ENCODE measurements at places on chromosomes 5 and 9.
A peak's percentile ranks its signal among the peaks of the same experiment; 100 is the strongest.

- peak; percentile 54 for DNase-seq
Measured at GRCh38 chr9:95724253-95724991, 151.1 kb upstream of the ERCC6L2 start.

DNA sequence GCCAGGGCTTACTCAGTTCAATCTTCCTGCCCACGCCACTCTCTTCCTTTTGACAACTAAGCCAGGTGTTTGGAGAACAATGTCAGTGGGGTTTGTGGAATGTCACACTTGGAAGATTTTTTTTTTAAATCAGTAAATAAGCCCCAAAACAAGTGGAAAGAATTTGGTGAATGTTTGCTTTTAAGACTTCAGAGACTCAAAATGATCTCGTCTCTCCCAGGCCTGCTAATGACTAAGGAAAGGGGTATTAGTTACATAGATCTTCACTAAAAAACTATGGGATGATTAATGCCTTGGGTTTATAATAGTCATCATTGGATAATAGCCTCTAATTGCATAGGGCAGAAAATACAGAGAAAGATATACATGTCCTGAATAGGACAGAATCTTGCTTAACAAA is 166.4 kb downstream of the DMRT2 start:
- no peak for DNase-seq

- no peak for DNase-seq
Measured at GRCh38 chr5:154743812-154744211, 11.4 kb upstream of the LARP1 start.

DNA sequence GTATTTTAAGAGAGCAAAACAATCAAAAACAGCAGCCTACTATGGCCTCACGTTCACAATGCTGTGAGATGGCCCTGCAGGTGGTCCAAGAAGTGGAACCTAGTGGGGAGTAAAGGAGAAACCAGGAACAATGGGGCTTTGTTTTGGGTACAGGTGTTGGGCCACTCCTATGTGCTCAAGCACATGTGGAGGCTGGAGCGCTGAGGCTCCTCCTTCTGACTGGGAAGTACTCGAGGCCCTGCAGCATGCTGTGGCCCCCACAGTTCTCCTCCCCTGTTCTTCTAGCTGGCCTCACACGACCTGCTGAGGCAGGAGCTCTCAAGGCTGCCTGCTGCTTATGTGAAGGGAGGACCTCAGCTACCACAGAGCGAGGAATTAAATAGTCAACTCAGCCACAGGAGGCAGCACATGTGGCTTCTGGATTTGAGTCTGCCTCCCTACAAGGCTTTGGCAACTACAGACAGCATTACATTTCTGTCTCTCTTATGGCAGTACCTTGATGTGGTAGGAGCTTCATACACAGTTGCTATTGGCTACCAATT is 482.3 kb downstream of the SPOCK1 start:
- no peak for DNase-seq

DNA sequence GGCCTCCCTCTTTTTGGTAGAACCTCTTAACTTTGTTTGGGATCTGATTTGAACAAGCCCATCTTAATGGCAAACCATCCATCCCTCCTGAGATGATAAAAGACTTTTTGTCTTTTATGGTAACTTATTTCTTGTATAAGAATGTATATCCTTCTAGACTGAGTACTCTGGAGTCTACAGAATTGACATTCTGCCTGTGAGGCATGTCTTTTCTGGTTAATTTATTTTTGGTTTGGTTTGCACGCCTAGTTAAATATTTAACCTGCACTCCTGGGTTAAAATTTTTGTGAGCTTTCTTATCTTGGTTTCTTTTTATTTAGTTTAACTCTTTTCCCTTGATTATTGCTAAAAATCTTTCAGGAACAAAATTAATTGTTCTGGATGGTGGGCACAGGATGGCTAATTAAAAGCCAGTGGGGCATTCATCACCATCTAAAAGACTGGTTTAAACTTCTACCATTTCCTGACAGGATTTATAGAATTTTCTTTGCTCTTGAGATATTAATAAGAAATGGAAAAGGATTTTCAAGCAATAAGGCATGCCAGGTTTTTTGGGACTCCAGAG is 50.3 kb downstream of the PHAX start:
- no peak for DNase-seq

- DNase-seq, result no peak
Measured at GRCh38 chr9:122333169-122333808, 37.5 kb upstream of the PTGS1 start.

- DNase-seq, result no peak
Measured at GRCh38 chr9:89388084-89388867, 70.0 kb downstream of the SECISBP2 start.

- no peak for DNase-seq
Measured at GRCh38 chr5:65037831-65038815, 269.4 kb downstream of the CWC27 start.

DNA sequence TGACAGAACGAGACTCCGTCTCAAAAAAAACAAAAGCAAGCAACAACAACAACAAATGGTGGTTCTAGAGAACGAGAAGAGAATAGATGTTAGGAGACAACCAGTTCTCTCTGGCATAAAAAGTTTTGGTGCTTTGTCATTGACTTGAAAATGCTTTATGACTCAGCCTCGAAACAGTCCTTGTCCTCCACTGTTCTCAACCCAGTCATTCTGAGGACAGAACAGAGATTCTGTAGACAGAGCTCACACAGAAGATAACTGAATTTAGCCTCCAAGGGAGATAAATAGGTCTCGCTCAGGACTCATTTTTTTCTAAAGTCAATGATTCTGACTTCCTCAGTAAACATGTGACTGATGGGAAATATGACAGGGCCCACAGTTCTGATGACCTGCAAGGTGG is 76.0 kb upstream of the FSTL4 start:
- no peak for DNase-seq

- DNase-seq, result no peak
Measured at GRCh38 chr9:35349287-35349990, 140.5 kb upstream of the RUSC2 start.

DNA sequence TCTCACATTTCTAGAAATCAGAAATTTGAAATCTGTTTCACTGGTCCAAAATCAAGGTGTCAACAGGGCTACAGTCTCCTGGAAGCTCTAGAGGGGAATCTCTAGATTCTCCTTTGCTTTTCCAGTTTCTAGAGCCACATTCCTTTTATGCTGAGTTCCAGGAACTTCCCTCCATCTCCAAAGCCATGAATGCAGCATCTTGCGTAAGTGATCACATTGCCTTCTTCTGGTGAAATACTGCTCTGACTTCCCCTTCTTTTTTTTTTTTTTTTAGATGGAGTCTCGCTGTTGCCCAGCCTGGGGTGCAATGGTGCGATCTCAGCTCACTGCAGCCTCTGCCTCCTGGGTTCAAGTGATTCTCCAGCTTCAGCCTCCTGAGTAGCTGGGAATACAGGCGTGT is 23.8 kb downstream of the GDA start:
- DNase-seq, result no peak

GRCh38 chr5:114266374-114266773 is 95.5 kb upstream of the KCNN2 start:
- no peak for DNase-seq

DNA sequence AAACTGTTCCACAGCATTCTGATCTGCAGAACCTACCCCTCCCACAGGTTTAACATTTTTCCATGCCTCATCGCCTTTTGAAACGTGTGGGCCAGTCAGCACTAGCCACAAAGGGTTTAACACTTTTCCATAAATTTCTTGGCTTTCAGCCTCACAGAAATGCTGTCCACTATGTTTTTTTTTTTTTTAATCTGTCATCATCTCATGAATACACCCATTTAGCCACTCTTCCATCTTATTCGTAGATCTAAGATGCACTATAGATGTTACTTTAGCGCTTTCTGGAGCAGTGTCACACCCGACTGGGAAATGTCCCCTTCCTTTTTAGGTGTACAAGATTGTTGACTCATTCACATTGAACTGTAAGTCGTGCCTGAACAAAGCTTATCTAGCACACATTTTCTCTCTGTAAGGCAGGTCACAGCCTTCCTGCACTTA is 62.3 kb downstream of the GCNT1 start:
- DNase-seq, result no peak

- DNase-seq, result no peak
Measured at GRCh38 chr5:36885566-36886485, 9.3 kb downstream of the NIPBL start.

GRCh38 chr5:2206293-2207108 is 323.8 kb upstream of the IRX4 start:
- DNase-seq, result no peak

DNA sequence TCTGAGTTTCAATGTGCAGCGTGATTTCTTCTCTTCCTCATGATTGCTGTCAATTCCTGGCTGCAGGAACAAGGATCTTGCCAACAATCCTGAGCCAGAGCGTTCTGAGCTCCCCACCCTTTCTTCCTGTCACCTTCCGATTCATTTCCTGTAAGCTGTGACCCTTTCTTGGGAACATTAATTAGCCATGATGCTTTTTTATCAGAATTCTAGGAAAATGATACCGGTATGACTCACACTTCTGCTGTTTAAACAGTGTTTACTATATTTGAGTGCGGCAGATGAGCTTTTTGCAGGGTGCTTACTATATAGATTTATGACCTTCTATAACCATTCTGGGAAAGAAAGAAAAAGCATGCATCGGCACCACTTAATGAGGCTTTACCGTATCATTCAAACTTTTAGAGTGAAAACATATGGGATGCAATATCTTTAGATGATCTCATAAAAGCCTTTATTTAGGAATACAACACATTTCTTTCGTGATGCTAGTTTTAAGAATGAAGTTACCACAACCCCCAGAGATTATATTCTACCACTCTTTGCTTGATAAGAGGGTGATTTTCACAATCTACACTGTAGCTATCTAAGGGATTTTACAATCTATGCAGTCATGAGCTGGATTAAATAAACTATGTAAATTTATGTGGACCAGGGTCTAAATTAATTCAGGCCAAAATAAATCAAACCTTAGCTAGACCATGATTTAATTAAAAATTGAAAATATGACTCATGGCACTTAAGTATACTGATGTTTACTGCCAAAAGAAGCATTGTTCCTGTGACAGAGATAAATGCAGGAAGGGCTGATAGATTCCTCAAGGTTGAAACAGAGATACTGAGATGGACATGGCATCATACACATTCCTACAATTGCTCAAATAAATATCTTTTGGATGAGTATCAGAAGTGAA is 38.0 kb upstream of the OSMR start:
- DNase-seq, result no peak

GRCh38 chr5:116502138-116502537 is 72.5 kb downstream of the SEMA6A start:
- no peak for DNase-seq

DNA sequence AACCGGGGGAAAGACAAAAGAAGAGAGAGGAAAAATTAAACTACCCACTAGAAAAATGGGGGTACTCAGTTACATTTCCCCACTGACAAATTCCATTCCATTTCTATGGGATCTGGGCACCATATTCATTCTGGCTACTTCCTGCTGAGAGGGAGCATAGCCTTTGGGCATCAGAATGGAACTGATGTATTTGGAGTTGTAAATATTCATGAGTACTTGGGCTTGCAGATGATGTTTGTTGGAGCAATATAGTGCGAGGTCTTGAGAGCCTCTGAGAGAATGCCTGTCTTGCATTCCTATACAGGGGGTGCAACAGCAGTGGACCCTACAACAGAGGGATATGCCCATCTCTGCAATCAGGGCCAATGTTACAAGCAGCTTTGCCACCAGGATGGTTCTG is 16.7 kb downstream of the GMCL2 start:
- no peak for DNase-seq

DNA sequence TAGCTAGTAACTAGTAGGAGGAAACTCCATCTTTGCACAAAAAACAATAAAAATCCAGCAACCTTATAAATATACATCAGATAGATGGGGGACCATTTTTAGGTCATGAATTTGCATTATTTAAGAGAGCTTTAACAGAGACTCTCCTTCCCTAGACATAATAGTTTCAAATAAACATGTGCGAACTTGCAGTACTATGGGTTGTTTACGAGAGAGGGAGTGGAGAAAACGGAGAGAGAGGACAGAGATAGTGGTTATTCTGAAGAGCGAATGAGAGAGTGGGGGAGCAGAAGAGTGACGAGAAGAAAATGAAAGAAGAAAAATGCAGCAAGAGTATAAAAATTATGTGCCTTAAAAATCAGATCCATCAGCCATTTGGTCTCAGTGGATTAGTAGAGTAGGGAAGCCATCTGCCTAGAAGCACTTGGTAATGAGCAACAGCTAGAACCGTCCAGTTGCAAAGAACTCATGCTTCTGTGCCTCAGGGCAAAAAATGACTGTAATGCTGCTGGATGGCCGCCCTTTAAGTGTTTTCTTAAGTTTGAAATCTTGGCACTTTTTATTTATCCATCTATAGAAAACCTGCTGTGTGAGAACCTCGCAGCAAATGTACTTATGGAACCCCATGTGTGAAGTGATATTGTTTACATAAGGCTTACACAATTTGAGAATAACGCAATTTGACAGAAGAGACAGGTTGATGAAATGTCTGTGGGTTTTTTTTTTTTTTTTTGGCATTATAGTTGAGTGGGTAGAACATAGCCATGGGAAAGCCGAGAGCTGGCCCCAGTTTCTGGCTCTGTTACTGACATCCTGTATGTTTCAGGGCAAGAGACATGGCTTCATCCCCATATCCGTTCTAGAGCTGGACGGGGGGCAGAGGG is 95.6 kb upstream of the ZNF608 start:
- no peak for DNase-seq

- DNase-seq, result no peak
Measured at GRCh38 chr9:86549401-86549811, 195.2 kb upstream of the TUT7 start.

DNA sequence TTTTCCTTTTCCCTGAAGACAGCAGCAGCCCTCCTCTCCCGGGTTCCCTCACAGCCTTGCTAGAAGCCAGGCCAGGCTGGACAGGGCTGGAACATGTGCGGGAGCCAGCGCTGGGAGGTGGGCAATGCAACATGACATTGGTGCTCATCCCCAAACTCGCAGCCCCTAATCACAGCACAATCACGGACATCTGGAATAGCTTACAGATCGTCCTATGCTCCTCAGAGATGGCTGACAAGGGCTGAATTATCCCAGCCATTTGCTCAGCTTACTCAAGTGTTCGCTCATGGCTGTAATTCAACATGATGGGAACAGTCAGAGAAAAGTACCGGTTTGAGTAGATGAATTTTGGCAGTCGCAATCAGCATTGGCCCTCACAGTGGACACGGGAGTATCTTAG is 49.8 kb downstream of the FSTL4 start:
- no peak for DNase-seq
